ENCODE measurements at places on chromosomes 6 and 20.

DNA sequence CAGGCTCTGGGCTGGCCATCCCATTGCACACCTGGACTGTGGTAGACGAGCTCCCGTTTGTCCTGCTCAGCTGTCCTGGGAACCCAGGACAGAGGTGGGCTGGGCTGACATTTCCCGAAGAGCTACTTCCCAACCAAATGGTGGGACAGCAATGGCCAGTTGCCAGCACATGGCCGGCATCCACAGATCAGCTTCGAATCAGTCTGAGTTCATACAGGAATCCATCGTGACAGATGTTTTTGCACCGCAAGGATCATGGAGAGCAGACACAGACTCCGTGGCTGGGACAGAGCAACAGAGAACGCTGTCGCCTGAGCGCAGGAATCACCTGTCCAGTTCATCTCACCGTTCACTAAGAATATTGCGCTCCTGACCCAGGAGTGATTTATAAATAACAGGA, 198.5 kb downstream of the TTLL2 start:
- DNase-seq = no peak

- no peak for DNase-seq
These were observed 97.5 kb upstream of the RPS6KA2 start for GRCh38 chr6:166724576-166724975.

GRCh38 chr6:153790876-153791473, 248.1 kb upstream of the OPRM1 start:
- DNase-seq = no peak

- no peak for DNase-seq
These were observed 5.3 kb downstream of the KCNK5 start for GRCh38 chr6:39224011-39224410.

- no peak for DNase-seq
These were observed 80.7 kb upstream of the CLDN20 start for GRCh38 chr6:155183095-155183494.

GRCh38 chr6:37748118-37748517, 50.4 kb upstream of the MDGA1 start:
- DNase-seq = no peak

GRCh38 chr6:1596088-1596852, 13.4 kb upstream of the FOXC1 start:
- no peak for DNase-seq

GRCh38 chr6:144277174-144277573, 8.0 kb upstream of the UTRN start:
- no peak for DNase-seq

GRCh38 chr20:16491294-16491905, 81.8 kb downstream of the KIF16B start:
- DNase-seq = no peak

DNA sequence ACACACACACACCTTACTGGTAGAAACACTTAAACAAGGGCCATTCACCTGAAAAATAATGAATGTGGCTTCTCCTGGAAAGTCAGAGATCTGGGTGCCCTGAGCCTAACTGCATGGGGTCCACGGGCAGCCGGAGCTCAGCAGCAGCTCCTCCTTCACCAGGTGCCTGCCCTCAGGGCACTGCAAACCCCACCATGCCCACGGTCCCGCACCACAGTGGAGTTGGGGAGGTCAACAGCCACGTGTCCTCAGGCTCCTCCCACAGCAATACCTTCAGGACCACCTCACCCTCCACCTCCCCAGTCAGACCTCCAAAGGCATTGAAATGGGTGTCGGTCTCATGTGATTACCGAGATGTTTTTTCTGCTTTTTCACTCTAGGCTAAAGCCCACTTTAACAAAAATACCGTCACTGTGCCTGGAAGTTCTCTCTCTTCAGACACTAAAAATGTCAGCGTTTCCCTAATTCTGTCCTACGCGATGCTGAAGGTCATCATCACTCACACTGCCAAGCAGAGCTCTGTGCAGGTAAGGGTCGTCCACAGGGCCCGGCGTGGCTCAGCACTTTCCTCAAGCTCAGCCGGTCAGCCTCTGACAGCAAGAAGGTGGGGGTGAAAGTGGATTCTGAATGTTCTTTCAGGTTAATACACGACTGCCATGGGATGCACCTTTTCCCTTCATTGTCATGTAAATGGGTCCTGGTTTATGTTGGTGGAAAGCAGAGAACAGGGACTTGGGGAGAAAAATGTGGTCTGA, 48.9 kb downstream of the CDK5RAP1 start:
- no peak for DNase-seq

DNA sequence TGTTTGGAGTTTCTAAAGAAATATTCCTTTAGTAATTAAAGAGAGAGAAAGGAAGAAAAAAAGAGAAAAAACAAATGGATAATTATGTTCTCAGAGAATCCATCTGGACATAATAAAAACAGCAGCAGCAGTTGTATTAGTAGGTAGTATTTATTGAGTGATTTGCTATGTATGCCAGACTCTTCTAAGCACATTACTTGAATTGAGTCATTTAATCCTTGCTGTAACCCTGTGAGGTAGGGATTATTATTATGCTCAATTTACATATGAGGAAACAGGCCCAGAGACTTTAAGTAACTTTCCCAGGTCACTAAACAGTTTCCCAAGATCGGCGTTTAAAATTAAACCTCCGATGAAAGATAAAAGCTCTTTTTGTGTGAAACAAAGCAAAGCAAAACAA, 238.8 kb downstream of the TSHZ2 start:
- no peak for DNase-seq

GRCh38 chr20:11753155-11753554, 164.5 kb upstream of the BTBD3 start:
- no peak for DNase-seq

DNA sequence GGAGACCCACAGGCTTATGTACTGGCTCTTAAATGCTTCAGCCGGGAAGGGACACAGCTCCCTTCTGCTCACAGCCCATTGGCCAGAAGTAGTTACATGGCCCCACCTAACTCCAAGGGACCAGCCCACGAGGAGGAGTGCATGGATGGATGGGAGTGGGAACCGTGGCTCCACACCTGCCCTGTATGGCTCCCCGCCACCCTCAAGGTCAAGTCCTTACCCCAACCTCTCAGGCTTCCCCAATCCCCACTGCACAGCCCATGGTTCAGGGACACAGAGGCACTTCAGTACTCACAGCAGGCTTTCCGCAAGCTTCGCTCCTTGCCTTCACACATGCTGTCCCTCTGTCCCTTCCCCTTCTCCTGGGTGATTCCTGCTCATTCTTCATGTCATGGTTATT, 137.9 kb upstream of the KCNG1 start:
- DNase-seq = no peak

Measured in stimulated activated CD8-positive, alpha-beta memory T cell treated with anti-CD3 and anti-CD28 coated beads, Interleukin-7, amount 100 ng/mL, for 48 hours (primary cell).